Liver (tissue), 10 donors: ENCODE measurements at places on chromosomes 11 and 22. TPM values are rescaled to one million over a fixed set of nuclear protein-coding genes. Genes with fewer than 3 reads are reported as not detected.

NRXN2 gene
- total RNA-seq, result 0.79 TPM

GRCh38 chr22:43088984-43089717 is at the start of gene TTLL1:
TTLL1 (minus strand) TSS chr22:43089391; CDS start chr22:43075586, 13,805 bp downstream.
- DNase-seq, result peak; percentile 80

EFCAB6 gene
- 0.14 TPM for total RNA-seq

PARVG gene
- 12.1 TPM for total RNA-seq

DNA sequence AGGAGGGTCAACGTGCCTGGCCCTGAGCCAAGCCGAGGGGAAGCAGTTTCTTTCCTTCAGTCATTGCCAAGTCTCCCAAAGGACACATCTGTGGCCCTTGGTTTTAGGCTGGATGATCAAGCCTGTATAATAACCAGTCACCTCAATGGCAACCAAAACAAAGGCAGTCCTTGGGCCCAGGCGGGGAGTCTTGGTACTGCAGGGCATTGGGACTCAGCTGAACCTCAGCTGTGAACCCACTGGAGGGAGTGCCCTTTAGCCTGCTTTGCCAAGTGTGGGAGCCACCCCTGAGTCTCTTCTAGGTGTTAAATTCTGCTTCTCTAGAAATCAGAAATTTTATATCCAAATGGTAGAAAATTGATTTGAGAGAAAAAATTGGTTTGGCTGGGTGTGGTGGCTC is 36.9 kb downstream of the CPT1A start:
- DNase-seq, result no peak

PATE4 gene
- total RNA-seq, result not detected

- no peak for DNase-seq
These were observed 16.8 kb downstream of the SELENOO start for GRCh38 chr22:50217543-50218152.

- no peak for DNase-seq
These were observed 10.5 kb downstream of the EMSY start for GRCh38 chr11:76455331-76455730.

DNA sequence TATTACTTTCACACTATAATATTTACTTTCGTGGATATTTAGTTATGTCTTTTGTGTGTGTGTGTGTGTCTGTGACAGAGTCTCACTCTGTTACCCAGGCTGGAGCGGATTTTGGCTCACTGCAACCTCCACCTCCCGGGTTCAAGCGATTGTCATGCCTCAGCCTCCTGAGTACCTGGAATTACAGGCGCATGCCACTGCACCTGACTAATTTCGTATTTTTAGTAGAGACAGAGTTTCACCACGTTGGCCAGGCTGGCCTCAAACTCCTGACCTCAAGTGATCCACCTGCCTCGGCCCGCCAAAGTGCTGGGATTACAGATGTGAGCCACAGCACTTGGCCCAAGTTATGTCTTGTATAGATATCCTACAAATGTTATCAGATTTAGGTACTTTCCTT is 9.9 kb downstream of the PISD start:
- DNase-seq, result no peak

CLNS1A gene
- 92.8 TPM for total RNA-seq

CCDC73 gene
- total RNA-seq, result 0.50 TPM

PKDREJ gene
- under 0.01 TPM for total RNA-seq

DNA sequence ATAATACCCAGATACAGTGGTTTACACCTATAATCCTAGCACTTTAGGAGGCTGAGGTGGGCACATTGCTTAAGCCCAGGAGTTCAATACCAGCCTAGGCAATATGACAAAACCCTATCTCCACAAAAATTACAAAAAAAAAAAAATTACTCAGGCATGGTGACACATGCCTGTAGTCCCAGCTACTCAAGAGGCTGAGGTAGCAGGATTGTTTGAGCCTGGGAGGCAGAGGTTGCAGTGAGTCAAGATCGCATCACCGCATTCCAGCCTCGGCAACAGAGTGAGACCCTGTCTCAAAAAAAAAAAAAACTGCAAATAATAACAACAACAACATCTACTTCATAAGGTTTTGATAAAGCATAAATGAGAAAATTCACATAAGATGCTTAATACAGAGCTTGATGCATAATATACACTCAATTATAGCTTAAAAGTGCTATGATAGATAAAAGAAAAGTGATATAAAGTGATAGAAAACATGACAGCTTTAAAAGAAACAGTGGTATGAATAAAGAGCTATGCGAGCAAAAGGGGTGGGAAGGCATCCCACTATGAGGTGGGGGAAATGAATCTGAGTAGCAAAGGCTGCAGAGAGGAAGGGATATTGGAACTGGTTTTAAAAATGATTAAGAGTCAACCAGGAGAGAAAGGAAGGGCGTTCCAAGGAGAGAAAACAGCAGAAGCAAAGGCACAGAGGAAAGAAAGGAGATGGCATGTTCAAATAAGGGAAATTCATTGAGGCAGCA is 197.6 kb downstream of the KIF18A start:
- no peak for DNase-seq

DNA sequence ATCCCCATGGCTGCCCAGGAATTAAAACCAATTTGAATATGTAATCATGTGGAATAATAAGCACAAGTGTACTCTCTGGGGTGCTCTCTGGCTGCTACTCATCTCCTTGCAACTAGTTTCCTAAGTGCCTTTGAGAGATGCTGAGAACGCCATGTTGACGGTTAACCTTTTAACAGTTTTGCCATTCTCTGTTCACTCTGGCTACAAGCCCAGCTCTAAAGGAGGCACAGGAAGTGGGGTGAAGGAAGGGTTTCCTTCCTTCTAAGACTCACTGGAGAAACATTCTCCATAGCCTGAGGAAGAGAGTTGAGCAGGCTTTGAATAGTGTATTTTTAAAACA is 122.0 kb upstream of the ZC3H12C start:
- no peak for DNase-seq

- DNase-seq, result no peak
These were observed 13.7 kb downstream of the ARHGEF17 start for GRCh38 chr11:73321604-73322381.

GRCh38 chr11:82675838-82676237 is 57.8 kb downstream of the FAM181B start:
- no peak for DNase-seq

ADM gene
- 12.8 TPM for total RNA-seq

GRCh38 chr11:11572386-11572785 is 49.4 kb downstream of the GALNT18 start:
- no peak for DNase-seq

DNA sequence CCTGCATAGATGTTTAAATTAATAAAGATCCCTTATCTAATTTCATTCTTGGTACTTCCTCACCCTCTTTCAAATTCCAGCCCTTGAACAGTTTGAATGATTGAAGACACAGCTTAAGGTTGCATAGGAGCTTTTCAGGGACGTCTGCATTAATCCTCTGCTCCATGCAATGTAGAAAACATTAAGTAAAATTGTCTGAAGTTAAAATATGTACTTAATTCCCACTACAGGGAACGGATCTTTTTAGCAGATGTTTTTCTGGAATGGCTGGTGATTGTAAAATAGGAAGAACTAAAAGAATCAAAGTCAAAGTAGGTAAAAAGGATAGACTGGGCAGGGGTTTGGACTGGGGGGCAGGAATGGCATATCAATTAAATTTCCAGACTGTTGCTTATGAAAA is 58.9 kb downstream of the ABTB2 start:
- no peak for DNase-seq

KDM2A gene
- 44.9 TPM for total RNA-seq

- DNase-seq, result no peak
These were observed 706.9 kb downstream of the METTL15 start for GRCh38 chr11:28815110-28815509.

DNA sequence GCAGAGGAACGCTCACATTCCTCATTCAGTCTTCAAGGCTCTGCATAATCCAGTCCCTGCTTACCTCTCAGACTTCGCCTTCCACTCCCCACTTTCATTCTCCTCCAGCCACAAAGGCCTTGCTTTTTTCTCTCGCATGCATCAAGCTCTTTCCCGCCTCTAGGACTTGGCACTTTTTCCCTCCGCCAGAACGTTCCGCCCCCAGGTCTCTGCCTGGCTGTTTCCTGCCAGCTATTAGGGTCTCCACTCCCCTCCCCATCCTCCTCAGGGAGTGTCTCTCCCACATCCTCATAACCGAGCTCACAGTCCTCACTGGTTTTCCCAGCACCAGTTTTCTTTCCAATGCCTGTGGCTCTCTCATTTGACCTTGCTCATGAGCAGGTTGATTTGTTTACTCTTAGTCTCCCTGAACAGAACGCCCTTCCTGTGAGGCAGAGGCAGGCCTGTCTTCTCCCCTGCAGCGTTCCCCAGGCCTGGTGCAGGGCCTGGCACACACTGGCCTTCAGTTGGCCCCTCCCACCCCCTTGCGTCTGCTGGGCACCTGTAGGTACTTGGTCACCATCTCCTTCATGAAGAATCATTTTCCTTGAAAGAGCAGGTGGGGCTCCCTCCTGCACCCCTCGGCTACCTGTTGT is 75.2 kb downstream of the RTL6 start:
- DNase-seq, result no peak

OR5B21 gene
- total RNA-seq, result not detected

DNA sequence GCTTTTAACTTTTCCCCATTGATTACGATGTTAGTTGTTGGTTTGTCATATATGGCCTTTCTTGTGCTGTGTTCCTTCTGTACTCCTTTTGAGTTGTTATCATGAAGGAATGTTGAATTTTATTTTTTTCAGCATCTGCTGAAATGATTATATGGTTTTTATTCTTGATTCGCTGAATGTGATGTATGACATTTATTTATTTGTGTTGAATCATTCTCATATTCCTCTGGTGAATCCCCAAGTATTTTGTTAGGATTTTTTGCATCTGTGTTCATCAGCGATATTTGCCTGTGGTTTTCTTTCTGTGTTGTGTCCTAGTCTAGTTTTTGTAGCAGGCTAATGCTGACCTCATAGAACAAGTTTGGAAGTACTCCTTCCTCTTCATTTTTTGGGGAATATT is 78.2 kb downstream of the GGT1 start:
- DNase-seq, result no peak

TMEM225 gene
- not detected for total RNA-seq

SOX10 gene
- 0.08 TPM for total RNA-seq

TMEM121B gene
- total RNA-seq, result 0.17 TPM

- no peak for DNase-seq
These were observed 31.8 kb upstream of the FCHSD2 start for GRCh38 chr11:73173755-73174494.

NXPE1 gene
- not detected for total RNA-seq

DNA sequence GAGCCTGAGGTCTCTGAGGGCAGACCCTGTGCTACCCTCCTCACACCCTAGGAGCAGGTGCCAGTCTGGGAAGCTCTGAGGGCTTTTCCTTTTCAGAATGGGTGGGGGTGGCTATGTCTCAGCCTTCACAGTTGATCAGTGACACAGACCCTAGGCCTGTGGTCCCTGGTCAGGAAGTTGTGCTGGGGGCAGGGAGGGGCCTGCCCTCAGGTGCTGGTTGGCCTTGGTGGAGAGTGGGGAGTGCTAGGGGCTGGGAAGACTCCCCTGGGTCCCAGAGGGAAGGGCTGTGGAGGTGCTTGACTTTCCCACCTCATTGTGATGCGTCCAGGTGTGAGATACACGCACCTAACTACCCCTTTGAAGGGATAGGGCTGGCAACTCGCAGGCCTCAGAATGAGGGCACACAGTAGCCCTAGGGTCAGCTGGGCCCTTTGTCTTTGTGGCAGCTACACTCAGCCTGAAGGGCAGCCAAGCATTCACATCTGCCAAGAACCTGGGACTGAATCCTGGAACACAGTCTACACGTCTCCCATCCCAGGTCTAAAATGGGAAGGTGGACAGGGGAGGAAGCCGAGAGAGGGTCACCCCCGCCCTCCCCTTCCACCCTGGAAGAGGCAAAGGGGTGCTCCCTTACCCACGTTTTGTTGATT is 31.2 kb upstream of the ATXN10 start:
- DNase-seq, result no peak
